ENCODE measurements at places on chromosomes 11 and 22.

GRCh38 chr11:125624756-125625213 lies at the start of gene CHEK1:
CHEK1 (plus strand) TSS chr11:125625163; CDS start chr11:125626769, 1,606 bp downstream.
- DNase-seq: no peak

DNA sequence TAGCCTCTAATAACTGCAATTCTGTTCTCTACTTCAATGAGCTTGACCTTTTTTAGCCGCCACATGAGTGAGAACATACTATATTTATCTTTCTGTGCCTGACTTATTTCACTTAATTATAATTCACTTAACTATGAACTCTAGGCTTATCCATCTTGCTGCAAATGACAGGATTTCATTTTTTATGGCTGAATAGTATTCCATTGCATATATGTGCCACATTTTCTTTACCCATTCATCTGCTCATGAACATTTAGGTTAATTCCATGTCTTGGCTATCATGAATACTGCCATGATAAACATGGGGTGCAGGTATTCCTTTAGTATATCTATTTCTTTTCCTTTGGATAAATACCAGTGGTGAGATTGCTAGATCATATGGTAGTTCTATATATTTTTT lies 85.2 kb downstream of the CWC15 start:
- DNase-seq: no peak

- no peak for DNase-seq
These were observed 115.4 kb upstream of the OR4B1 start for GRCh38 chr11:48101044-48101733.

DNA sequence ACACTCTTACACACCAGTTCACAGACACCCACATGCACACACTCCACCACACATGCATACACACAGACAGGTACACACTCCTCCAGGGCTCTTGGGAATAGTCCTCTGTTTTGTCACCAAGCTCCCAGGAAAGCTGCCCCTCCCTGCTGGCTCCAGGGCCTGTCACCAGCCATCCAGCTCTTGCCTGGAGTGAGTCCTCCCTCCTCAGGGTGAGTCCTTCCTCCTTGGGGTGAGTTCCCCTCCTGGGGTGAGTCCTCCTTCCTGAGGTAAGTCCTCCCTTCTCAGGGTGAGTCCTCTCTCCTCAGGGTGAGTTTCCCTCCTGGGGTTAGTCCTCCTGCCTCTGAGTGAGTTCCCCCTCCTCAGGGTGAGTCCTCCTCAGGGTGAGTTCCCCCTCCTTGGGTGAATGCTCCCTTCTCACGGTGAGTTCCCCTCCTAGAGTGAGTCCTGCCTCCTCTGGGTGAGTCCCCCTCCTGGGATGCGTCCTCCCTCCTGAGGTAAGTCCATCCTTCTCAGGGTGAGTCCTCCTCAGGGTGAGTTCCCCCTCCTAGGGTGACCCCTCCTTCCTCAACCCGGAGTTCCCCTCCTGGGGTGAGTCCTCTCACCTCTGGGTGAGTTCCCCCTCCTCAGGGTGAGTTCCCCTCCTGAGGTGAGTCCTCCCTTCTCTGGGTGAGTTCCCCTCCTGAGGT lies 100.6 kb upstream of the FGF3 start:
- DNase-seq: no peak
